BJ (cell line): ENCODE measurements at places on chromosomes 16 and 17. TPM values are rescaled to one million over a fixed set of nuclear protein-coding genes. Genes with fewer than 3 reads are reported as not detected.

Gene GGT6
- not detected in 2 replicates for polyA plus RNA-seq

DNA sequence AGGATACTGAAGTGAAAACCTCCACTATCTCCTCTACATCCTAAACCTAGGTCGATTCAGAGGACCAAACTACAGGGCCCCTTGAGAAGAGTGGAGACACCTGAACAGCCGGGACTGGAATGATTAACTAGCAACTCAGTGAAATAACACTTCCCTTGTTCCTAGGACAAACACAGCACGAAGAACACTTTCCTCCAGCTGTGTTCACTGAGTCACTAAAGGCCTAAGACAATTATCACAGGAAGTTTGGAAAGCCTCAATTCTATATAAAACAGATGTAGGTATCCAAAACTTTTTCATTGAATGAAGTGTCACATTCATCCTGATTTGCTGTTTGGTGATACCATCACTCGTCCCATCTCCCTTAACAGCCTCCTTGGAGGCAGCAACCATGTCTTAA, 15.5 kb upstream of the CUEDC1 start:
- no peak for DNase-seq

- no peak for DNase-seq
These were observed 43.5 kb downstream of the TBX21 start for GRCh38 chr17:47776330-47777197.

DNA sequence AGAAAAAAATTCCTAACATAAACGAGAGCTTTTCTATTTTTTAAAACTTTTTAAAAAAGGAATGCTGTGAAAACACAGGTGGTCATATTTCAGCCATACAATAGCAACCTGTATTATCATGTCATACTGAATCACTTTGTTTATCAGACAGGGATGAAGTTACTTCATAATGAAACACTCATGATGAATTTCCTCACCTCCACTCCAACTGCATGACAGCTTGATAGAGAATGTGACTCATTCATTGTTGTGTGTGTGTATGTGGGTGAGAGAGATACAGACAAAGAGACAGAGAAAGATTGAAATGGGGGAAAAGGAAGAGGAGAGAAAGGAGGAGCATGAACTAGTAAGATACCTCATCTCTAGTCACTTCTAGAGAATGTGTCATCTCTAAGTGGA, 109.0 kb downstream of the SYCE1L start:
- no peak for DNase-seq

- no peak for DNase-seq
These were observed 11.4 kb downstream of the SOCS7 start for GRCh38 chr17:38363016-38363415.
